Fibroblast of villous mesenchyme (primary cell): ENCODE measurements at places on chromosomes 11 and 22.
A peak's percentile ranks its signal among the peaks of the same experiment; 100 is the strongest.

DNA sequence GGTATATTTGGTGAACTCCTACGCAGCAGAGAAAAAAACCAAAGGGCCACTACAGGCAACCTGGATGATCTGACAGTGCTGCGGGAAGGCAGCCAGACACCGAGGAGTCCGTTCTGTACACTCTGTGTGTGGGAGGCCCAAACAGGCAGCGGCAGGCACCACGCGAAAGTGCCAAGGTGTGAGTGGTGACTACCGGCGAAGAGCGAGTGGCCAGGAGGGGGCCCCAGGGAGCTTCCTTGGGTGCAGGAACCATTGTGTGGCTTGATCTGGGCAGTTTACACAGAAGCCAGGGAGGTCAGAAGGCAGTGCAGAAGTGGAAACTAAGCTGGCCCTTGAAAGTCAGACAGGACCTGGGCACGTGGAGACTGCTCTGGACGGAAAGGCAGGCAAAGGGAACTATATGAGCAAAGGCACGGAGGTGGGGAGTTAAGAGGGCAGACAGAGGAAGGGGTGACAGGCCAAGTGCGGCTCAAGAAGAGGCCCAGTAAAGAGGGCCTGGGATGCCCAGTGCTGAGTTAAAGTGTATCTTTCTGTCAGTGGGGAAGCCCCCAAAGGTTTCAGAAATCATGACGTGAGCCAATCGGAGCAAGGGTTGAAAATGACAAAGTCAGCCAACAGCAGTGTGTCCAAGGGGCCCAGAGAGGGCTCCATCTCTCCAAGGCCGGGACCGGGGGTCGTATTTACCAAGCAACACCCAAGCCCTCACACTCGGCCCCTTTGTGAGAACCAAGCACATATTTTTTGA is 10.6 kb downstream of the TMEM184B start:
- peak; percentile 60 for DNase-seq

- DNase-seq: peak; percentile 47
Measured at GRCh38 chr11:75815345-75816168, 547 bp downstream of the UVRAG start.

GRCh38 chr11:27339941-27340340 is 23.1 kb downstream of the CCDC34 start:
- DNase-seq: no peak

DNA sequence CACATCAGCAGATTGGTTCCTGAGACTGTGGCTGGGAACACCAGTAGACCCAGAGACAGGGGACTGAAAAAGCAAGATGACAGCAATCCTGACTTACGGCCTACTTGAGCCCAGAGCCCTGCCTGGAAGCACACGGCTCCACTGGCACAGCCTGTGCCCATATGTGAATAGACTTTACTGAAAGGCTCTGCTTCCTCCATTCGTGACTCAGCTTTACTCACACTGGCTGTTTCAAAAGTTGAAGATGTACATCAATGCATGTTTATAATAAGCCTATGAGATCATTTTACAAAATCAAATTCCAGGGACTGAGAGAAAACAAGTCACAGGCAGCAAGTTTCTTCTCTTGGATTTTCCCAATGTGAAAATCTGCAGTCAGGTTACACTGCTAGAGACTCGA is 134.6 kb upstream of the TEAD1 start:
- peak; percentile 90 for DNase-seq

DNA sequence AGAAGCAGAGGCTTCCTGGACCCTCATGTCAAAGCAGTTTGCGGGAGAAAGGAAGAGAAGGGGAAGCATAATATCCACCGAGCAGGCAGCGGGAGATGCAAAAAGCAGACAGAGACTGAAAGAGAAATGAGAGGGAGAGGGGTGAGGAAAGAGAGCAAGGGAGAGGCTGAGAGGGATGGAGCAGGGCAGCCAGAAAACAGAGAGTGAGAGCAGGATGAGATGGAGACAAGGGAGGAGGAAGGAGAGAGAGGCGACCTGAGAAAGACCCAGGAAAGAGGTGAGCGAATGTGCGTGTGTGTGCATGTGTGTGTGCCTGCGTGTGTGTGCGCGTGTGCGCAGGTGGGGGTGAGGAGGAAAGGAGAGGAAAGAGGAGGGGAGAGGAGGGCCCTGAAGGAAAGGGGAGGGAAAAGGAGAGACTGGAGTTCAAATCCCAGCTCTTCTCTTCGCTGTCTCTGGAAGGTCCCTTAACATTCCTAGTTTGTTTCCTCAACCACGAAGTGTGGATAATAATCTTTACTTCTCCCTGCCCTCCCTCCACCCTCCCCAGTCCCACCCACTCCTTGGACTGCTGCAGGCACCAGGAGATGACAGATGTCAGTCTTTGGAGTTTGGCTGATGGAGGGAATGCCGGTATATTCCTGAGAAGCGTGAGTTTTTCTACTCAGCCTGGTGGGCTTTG is 67.9 kb downstream of the ISX start:
- no peak for DNase-seq

- no peak for DNase-seq
Measured at GRCh38 chr11:13225038-13226001, 52.3 kb upstream of the BMAL1 start.

- no peak for DNase-seq
Measured at GRCh38 chr11:63462137-63462536, 28.8 kb downstream of the PLAAT5 start.

- no peak for DNase-seq
Measured at GRCh38 chr11:122976734-122977469, 4.7 kb downstream of the BSX start.

GRCh38 chr22:47552024-47552423 is 789.6 kb downstream of the TBC1D22A start:
- DNase-seq: no peak

DNA sequence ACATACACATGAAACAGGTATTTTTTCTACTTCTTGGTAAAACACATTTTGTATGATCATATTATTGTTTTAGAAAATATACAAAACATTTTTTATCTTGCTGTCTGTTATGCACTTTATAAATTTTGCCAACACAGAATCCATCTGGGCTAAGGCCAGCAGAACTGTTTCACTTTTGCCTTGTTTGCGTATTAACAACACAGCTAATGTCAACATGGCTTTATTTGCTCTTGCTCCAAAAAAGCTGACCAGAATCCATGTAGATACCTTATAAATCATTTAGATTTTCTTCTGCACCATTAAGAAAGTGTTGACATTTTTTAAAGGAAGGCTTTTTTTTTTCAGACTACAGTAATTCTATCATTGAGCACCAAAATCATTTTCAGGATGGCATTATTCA is 58.1 kb upstream of the PGR start:
- peak; percentile 69 for DNase-seq
